ENCODE measurements at places on chromosomes 13 and 19.

- no peak for DNase-seq
Measured at GRCh38 chr13:79799059-79799867, 318.3 kb downstream of the NDFIP2 start.

GRCh38 chr19:19461306-19461670, 54.1 kb downstream of the TSSK6 start:
- no peak for DNase-seq

DNA sequence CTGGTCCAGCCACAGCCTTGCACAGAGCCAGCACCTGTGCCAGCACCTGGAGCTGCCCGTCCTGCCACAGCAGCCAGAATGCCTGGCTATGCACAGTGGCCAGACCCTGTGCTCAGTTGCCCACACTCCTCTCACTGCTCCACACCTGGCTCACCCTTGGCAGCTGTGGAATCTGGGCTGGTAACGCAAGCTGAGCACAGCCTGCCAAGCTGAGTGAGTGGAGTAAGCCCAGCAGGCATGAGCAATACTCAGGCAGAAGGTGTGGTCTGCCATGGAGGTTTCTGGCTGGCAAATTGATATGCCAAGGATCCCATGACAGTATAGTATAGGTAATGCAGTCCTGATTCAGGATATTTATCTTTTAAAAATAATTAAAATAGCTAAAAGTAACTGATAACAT, 122.2 kb downstream of the PCDH9 start:
- DNase-seq = no peak

GRCh38 chr13:42656958-42657357, 83.0 kb downstream of the TNFSF11 start:
- DNase-seq = no peak

DNA sequence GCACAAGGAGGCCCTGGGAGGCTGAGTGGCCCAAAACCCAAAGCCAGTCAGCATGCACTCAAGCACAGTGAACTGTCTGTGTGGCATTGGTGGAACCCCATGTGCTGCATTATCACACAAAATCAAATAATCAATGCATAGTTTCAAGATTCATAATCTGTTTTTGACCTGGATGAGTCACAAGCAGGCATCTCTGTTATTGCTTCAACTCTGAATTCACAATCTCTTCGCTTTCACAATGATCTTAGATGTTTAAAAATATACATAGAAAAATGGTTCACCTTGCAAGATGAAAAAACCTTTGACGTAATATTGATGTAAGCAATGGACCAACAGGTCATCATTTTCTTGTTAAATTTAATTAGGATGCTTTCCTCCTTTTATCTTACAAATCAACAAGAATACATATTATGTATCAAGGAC, 455.4 kb downstream of the IRS2 start:
- DNase-seq = no peak

DNA sequence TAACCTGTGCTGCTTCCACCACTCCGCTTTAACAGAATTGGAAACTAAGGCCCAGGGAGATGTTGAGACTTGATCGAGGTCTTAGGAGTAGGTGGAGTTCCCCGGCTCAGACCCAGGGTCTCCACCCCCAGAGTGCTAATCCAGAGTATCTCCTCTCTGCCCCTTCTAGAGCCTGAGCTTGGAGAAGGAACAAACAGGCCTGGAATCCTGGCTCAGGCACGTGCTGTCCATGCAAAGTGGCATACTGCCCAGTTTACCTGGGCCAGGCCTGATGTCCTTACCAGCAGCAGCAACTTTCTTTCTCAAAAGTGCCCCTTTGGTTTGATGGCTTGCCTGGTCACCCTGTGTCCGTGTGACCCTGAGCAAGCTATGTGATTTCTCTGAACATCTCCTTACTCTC, 3.7 kb downstream of the SYNGR4 start:
- DNase-seq = no peak

GRCh38 chr13:111388851-111389500, 68.5 kb downstream of the TEX29 start:
- no peak for DNase-seq

DNA sequence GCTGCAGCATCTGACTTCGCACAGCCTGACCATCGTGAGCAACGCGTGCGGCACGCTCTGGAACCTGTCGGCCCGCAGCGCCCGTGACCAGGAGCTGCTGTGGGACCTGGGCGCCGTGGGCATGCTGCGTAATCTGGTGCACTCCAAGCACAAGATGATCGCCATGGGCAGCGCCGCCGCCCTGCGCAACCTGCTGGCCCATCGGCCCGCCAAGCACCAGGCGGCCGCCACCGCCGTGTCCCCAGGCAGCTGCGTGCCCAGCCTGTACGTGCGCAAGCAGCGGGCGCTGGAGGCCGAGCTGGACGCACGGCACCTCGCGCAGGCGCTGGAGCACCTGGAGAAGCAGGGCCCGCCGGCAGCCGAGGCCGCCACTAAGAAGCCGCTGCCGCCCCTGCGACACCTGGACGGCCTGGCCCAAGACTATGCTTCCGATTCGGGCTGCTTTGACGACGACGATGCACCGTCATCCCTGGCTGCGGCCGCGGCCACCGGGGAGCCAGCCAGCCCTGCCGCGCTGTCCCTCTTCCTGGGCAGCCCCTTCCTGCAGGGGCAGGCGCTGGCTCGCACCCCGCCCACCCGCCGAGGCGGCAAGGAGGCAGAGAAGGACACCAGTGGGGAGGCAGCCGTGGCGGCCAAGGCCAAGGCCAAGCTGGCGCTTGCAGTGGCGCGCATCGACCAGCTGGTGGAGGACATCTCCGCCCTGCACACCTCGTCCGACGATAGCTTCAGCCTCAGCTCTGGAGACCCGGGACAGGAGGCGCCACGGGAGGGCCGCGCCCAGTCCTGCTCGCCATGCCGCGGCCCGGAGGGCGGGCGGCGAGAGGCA, 13.6 kb downstream of the C19orf25 start:
- DNase-seq = peak; percentile 84

- DNase-seq = no peak
Measured at GRCh38 chr13:95385373-95385772, 84.1 kb upstream of the ABCC4 start.

GRCh38 chr13:42650506-42650905, 76.6 kb downstream of the TNFSF11 start:
- no peak for DNase-seq

- DNase-seq = peak; percentile 21
Measured at GRCh38 chr19:45599286-45599685, 2.7 kb downstream of the GPR4 start.

DNA sequence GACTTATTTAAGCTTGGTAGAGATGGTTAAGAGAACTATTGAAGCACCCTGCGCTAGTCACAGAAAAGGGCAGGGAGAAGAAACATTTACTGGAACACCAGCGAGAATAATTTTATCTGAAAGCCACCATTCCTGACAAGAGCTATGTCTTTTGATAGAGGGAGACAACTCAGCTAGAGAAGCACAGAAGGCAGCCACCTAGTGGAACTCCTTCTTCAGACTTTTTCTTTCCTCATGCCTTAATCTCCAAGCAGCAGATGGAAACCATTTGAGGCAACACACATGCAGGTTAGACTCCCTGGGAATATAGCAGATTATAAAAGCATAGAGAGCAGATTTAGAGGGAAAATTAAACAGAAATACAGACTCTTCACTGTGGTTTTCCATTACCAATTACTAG, 813.4 kb downstream of the SLITRK6 start:
- no peak for DNase-seq

GRCh38 chr19:38383184-38383583, 4.7 kb downstream of the GGN start:
- no peak for DNase-seq

DNA sequence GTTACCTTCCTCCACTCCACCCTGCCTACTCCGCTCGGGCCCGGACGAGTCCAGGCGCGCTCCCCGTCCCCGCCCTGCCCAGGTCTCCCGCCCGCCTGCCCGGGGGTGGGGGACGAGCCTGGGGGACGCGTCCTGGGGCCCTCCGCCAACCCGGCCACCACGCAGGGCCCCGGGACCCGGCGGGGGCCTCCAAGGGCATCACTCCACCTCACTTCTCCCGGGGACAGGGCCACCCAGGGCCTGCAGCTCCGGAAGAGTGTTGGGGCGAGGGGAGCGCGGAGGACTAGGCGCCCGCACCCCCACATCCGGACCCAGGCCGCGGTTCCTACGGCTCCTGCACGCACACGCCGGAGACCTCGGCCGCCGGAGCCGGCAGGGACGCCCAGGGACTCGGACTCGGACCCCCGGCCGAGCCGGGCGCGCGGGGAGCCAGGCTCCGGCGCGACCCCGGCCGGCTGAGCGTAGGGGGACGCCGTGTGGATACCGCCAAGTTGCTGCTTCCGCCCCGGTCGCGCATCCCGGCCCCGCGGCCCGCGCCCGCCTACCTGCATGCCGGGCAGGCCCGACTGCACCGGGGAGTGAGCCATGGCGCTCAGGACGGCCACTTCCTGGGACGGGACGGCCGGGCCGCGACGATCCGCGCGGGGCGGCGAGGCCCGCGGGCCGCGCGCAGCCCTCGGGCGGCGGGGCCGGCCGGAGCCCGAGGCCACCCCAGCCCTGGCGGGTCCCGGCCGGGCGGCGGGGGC, 534 bp downstream of the STK24 start:
- DNase-seq = peak; percentile 71

DNA sequence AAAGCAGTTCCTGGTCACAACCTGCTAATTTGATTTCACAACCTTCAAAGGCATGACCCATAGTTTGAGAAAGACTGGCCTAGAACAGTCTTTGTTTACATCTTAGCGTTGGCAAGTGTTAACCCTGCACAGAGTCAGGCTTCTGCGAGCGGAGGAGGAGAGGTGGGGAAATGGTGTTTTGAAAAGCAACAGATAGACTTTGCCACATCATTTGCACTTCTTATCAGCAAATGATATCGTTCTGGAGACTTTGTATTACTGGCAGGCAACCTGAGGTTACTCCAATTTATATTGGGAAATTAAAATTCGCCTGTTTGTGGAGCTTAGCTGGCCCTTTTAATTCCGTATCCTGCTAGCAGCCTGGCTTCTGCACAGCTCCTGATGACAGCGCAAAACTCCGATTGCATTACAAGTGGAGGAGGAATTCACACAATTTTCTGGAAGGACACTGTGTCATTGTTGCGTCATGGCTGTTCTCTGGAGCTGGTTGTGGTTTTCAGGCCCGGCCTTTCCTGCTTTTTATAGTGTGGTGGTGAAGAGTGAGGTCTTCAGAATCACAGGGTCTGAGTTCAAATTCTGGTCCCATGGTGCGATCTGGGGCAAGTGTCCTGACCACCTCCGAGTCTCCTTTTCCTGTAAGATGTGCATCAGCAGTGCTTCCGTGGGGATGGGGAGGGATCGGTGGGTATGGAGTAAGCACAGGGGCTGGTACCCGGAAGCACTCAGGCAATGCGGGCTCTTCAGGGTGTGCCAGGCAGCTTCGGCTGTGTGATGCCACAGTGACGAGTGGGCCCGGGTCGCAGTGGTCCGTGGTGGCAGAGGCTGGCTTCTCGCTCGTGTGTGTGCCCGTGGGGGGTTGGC, 49.1 kb upstream of the EHD2 start:
- no peak for DNase-seq

- peak; percentile 7 for DNase-seq
Measured at GRCh38 chr13:36998624-36999041, 507 bp downstream of the ALG5 start.

GRCh38 chr19:6971366-6971765, 49.9 kb downstream of the MBD3L2B start:
- no peak for DNase-seq

DNA sequence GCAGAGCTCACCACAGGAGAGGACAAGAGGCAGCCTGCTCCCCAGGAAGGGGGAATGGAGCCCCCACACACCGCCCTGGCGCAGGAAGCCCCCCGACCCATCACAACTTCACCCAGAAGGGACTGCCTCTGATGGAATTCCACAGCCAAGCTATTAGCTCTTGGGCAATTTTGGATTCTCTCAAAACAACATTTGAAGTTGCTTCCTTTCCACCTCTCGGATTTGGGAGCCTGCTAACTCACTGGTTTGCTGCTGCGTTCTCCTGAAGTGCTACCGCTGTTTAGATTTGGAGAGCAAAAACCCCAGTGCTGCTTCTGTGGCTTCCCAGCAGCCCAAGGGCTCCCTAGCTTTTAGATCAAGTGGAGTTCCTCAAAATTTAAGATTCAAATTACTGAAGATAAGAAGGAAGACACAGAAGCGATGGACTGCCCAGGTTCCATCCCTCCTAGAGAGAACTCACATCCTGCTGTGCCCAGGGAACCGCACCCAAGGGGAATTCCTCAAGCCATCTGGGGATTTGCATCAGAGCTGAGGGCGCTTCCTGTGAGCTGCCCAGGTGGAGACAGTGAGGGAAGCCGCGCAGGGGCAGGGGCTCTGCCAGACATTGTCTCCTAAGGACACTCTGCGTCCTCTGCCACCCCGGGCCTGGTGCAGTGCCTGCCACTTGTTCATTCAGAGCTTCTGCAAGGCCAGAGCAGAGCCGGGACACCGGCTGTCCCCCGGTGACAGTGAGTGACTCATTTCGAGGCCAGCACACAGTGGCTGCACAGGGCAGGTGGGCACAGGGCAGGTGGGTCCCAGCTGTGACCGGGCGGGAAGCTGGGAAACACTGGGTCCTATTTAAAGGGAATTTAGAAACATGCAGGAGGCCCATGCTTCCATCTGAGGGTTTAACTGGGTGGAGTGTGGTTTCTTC, 45.5 kb downstream of the COL4A1 start:
- DNase-seq = no peak

- DNase-seq = peak; percentile 53
Measured at GRCh38 chr13:41458187-41458760, 924 bp downstream of the RGCC start.

- no peak for DNase-seq
Measured at GRCh38 chr19:38691938-38692457, 44.5 kb downstream of the ACTN4 start.

- DNase-seq = no peak
Measured at GRCh38 chr13:52348071-52348470, 57.9 kb downstream of the THSD1 start.

DNA sequence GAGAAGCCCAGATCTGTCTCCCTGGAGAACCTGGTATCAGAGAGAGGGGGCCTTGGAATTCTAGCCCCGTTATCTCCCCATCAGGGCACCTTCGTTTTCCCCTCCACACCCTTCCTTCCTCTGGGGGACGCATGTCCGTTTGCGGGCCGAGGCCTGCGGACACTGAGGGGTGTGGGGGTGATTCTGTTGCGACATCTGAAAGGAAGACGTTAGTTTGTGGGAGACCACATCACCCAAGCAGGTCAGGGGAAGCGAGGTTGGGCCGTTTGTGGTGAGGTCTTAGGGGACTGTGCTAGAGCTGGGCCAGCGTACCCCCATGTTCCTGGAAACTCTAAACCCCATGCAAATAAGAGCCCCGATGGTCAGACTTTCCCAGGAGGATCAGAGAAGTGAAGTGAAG, 3.7 kb upstream of the HSH2D start:
- DNase-seq = no peak

- no peak for DNase-seq
Measured at GRCh38 chr19:6717036-6717435, 3.4 kb downstream of the C3 start.

DNA sequence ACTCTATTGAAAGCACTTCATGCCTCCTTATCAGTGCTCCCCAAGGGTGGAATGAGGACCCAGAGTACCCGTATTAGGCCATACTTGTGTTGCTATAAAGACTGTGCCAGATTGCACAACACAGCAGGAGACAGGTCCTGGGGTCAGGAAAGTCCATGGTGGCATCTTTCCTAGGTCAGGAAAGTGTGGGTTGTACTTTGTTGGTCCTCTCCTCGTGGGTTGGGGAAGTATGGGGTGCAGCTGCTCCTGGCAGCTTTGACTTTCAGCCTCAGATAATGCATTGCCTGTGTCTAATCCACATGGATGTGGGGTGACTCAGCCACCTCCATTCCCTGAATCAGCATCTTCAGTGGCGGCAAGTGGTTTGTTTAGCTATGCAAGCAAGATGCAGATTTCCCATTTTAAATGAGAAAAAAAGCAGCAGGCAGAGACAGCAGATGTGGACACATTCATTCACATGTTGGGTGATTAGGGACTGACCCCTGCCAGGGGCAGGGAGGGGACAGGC, 8.4 kb upstream of the CYP2B6 start:
- DNase-seq = no peak

Measured in GM20000 (cell line).